ENCODE measurements at places on chromosomes 16 and 17.

GRCh38 chr16:81646561-81646960, 132.5 kb upstream of the PLCG2 start:
- DNase-seq: no peak

DNA sequence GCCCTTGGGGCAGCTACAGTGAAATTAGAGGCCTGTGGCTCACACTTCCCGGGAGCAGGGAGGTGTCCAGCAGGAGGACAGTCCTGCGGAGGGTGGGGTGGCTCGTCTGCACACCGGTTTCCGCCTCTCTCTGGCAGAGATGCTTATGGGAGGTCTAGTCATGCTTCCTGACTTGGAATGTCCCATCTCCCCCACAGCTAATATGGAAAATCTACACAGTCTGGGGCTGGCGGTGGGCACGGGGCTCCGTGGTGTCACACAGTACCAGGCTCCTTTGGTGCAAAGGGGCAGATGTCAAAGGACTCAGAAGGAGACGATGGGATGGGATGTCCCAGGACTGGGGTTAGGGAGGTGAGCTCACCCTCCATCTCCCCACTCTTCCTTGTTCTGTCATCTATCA, 44.1 kb upstream of the DOC2B start:
- DNase-seq: no peak

GRCh38 chr17:903691-904481, 75.7 kb downstream of the NXN start:
- DNase-seq: no peak

- DNase-seq: no peak
These were observed 4.6 kb downstream of the TMUB2 start for GRCh38 chr17:44191369-44191768.

- DNase-seq: peak; percentile 54
These were observed 580 bp downstream of the TANC2 start for GRCh38 chr17:62966426-62967204.

DNA sequence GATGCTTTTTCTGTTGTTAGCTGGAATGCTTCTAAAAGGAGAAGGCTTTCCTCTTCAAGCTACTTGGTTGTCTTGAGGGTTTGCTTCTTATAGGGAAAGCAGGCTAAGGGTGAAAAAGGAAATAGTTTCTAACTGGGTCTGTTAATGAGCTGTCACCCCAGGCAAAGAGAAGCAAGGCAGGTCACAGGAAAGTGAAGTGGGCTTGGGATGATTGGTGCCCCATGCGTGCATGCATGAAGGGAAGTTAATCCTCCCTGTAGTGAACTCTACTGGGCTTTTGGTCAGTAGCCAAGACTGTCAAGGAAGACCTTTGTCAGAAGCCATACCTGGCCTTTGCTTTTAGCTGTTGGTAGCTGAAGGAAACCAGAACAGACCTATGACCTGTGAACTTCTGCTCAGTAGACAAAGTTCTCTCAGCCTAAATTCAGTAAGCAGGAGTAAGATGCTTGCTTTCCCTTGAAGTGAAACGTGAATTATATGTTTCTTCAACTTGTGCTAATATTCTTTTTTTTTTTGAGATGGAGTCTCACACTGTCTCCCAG, 16.5 kb downstream of the TENT4B start:
- DNase-seq: no peak

GRCh38 chr16:89575247-89576152, at the start of gene CPNE7:
Gene CPNE7, plus strand, starts transcription at chr16:89575758. Its CDS starts 140 bp downstream, at chr16:89575898.
- no peak for DNase-seq

DNA sequence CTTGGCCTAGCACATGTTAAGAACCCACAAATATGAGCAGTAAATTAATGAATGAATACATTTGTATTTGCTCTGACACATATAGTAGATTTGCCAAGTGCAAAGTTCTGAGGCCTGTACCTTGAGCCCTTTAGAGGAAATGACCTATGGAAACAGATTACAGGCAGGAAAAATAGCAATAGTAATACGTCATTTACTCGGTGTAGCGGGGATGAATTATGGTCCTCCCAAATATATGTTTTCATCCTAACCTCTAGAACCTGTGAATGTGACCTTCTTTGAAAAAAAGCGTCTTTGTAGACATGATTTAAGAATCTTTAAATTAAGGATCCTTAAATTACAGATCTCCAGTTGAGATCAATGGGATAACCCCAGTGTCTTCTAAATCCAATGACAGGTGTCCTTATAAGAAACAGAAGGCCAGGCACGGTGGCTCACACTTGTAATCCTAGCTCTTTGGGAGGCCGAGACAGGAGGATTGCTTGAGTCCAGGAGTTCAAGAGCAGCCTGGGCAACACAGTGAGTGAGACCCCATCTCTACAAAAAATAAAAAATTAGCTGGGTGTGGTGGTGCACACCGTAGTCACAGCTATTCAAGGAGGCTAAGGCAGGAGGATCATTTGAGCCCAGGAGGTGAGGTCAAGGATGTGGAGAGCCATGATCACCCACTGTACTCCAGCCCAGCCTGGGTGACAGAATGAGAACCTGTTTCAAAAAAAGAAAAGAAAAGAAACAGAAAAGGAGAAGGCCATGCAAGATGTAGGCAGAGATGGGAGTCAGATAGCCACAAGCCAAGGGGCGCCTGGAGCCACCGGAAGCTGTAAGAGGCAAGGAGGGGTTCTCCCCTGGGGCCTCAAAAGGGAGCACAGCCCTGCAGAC, 5.1 kb upstream of the ITPRIPL2 start:
- DNase-seq: no peak

DNA sequence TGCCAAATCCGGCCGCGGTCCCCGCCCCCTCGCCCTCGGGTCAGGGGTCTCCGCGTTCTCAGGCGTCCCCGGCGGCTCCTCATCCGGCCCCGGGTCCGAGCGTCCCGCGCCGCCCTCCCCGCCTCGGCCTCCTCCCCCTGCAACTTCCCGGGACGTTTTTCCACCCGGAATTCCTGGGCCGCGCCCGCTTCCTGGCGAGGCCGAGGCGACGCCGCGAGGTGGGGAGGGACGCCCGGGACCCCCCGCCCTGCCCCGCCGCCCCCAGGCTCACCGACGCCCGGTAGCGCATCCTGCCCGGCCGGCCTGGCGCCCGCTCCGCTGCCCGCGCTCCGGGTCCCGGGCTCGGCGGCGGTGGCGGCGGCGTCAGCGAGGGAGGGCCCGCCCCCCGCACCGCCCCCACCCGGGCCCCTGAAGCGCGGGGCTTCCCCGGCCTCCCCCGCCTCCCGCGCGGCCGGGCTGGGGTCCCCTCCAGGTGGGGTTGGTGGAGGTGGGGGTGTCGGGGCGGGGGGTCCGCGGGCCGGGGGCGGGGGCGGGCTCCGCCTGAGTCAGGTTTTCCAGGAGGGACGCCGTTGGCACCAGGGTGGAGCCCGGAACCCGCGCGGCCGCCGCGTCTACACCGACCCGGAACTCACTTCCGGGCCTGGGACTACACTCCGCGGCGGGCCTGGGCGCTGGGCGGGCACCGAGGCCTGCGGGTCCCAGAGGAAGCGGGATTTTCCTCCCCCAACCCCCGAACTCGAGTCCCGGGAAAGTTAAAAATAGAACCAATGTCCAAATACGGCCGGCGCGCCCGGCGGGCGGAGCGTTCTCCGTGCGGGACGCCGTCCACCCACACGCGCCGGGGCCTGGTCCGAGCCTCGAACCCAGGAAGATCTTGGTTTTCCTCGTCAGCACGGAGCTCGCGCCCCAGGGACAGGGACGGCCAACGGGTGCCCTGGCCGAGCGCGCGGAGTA, 6.8 kb downstream of the MYO1C start:
- no peak for DNase-seq

DNA sequence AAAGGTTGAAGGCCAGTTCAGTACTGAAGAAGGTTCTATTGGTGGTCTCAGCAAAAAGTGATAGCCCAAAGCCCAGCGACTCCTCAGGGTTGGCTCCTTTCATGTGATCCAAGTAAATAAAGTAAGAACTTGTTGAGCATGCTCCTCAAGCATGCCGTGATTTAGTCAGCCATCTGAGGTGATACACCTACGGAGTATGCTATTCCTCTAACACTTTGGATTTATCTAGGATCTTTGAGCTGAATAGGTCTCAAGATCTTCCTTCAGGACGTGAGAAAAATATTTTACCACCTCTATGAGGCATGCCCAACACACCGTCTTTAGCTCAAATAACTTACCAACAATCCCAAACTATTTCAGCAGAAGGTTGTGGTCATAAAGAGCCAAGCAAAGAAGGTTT, 153.3 kb upstream of the CORO6 start:
- DNase-seq: no peak

DNA sequence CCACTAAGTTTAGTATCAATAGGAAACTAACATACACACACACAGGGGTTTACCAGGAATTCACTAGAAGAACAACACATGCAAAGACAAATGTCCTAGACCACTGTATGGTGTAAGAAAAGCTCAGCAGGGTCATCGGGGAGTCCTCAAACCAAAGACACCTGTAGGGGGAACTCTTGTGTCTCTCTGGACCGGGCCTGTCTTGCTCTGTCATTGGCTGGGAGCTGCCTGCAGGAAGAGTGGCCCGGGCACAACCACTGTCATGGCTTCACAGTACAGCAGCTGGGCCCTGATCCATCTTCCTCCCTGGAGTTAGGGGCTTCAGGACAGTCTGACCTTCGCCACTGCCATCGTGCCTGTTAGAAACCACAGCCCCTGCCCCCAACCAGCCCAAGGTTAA, 263.6 kb upstream of the DYNLRB2 start:
- DNase-seq: no peak

- peak; percentile 70 for DNase-seq
These were observed 61.3 kb upstream of the KIFC3 start for GRCh38 chr16:57863434-57864160.

- no peak for DNase-seq
These were observed 4.2 kb downstream of the LDAF1 start for GRCh38 chr16:21162661-21163151.

DNA sequence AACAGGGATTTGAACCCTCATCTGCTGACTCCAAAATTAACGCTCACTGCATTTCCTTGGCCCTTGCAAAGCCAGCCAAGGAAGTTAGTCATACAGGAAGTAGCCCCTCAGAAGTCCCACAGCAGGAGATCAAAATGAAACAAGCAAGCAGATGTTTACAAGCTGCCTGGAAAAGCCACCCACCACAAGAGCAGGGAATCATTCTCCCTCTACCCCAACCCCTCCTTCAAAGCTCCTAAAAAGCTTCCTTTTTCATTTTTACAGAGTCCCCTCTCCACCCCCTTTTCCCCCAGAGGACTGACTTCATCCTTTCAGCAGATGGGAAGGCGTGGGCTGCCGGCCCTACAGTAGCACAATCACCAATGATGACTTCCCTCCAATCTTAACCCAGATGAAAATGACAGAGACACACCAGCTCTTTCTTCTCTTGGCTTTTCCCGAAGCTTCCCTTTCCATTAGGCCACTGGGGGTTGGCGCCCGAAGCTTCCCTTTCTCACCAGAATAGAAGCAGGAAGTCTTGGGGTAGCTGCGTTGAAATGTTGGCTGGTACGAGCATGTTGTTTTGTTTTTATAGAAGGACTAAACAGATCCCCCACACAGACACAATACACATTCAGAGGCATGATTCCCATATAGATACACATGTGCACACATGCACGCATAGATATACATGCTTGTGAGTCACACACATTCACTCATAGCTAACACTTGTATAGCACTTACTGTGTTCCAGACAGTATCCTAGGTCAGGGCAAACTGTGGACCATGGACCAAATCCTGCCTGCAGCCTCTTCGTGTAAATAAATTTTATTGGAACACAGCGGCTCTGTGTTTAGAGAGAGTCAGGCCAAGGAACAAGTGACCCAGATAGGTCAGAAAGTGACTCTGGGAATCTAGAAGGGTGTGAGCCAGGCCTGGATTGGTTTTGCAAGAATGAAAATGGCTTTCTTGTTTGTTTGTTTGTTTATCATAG, 17.4 kb downstream of the ITPRIPL2 start:
- no peak for DNase-seq

- DNase-seq: no peak
These were observed 20.3 kb downstream of the OSBPL7 start for GRCh38 chr17:47801176-47801765.

GRCh38 chr17:10754109-10754508, 24.3 kb upstream of the TMEM220 start:
- DNase-seq: no peak

GRCh38 chr16:84864326-84864955, 44.7 kb downstream of the CRISPLD2 start:
- no peak for DNase-seq

GRCh38 chr17:38879878-38880665, 10.2 kb downstream of the LASP1 start:
- peak; percentile 42 for DNase-seq

DNA sequence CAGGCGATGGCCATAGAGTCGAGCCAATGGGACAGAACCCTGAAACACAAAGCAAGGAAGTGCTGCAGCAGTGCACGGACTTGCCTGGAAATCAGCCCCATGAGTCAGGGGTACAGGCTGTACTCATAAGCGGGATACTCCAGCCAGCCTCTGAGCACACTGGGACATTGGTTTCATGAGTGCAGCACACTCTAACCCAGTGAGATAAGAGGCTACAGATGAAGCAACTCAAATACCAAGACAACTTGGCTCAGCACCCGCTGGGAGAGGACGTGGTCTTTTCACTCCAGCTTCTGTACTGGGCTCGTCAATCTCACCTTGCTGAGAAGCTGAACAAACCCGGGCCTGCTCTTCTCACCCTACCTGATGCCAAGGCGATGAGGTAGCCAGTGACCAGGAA, 98.2 kb downstream of the AXIN2 start:
- no peak for DNase-seq

- DNase-seq: no peak
These were observed 1.3 kb downstream of the YBX2 start for GRCh38 chr17:7293159-7293558.

DNA sequence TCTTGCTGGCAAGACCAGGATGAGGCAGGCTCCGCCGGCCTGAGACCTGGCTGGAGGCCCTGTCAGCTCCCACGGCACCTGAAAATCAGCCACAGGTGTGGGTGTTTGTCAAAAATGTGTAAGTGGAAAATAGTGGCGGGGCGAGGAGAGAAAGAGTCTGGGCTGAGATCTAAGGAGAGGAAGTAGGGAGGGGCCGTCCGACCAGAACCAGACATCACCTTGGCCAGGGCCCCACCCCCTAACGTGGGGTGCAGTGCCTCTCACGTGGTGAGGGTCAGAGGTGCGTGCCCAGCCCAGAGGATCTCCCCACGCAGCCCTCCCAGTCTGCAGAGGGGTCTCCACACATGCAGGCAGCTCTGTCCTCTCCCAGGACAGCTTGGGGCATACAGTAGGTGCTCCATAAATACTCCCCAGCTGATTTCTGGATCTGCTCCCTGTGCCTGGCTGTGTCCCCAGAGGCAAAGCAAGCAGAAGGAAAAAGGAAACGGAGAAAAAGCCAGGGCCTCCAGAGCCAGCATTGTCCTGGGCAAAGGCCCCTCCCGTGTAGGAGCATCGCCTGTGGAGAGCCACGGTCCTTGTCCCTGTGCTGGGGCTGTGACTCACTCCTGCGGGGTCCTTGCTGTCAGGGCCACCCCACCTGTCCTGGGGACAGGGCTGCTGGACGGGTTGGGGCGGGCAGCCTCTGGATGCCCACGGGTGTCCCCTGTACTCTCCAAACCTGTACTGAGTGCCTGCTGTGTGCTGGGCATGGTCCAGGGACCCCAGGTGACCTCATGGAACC, 16.7 kb downstream of the ZFPM1 start:
- DNase-seq: no peak

Measured in renal cortex interstitium (tissue), 15 donors.